ENCODE measurements at places on chromosomes 12 and 14.

GRCh38 chr12:23884909-23885308, 64.6 kb downstream of the SOX5 start:
- no peak for DNase-seq

DNA sequence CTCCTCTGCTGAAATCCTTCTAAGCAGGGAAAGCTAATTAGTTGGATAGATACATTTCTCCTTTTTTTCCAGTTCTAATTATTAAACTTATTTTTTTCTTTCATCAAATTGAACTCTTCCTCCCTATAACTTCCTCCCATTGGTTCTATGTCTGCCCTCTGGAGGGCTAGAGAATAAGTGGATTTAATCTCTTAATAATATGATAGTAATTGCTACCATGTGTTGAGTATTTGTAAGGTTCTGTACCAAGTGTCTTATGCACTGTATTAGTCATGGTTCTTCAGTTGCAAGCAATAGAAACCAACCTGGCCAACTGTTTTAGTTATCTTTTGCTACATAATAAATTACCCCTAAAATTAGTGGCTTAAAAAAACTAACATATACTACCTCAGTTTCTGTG, 190.5 kb upstream of the PLXNC1 start:
- no peak for DNase-seq

DNA sequence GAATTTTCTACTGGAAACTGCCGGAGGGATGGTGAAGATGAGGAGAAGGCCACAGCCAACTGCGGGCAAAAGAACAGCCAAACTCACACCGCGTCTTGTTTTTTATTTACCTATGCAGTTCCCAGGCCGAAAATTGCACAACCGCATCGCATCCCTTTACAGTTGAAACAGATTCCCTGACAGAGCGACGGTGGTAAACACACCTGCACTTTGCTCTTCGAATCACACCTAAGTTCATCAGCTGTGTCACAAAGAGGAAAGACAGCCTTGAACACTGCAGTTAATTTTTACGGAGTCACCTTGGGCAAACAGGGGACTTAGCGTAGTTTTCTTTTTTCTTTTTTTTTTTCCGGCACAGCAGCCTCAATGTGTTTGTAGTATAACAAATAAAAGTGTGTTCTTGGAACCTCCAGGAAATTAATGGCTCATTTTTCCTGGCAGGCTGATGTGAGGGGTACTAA, 272.0 kb upstream of the DIO3 start:
- no peak for DNase-seq

DNA sequence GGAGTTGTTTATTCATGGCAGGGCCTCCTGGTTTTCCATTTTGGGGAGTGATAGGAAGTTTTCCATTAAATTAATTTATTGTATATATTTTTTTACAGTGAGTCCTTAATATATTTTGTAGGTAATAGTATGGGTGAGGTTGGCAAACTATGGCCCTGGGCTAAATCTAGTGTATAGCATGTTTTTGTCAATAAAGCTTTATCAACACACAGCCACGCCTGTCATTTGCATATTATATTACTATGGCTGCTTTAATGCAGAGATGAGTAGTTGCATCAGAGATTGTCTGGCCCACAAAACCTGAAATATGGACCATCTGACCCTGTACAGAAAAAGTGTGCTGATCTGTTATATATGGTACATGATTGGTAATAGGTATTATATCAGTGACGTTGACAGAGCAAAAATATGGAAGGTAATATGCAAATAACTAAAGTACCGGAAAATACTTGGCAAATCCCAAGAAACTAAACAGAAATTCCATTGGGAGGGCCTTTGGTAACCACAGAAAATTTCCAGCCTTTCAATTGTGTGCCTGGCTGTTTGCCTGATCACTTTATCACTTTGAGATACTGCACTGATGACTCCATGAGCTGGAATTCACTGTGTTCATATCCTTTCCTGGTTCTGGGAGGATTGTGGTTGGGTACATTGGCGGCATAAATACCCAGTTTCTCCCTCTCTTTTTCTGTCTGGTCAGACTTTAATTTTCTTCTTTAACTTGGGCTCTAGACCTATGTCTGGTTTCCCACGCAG, 61.7 kb upstream of the RFLNA start:
- DNase-seq = peak; percentile 98

- DNase-seq = no peak
Observed at GRCh38 chr14:60845523-60845922, 111.0 kb downstream of the MNAT1 start.

DNA sequence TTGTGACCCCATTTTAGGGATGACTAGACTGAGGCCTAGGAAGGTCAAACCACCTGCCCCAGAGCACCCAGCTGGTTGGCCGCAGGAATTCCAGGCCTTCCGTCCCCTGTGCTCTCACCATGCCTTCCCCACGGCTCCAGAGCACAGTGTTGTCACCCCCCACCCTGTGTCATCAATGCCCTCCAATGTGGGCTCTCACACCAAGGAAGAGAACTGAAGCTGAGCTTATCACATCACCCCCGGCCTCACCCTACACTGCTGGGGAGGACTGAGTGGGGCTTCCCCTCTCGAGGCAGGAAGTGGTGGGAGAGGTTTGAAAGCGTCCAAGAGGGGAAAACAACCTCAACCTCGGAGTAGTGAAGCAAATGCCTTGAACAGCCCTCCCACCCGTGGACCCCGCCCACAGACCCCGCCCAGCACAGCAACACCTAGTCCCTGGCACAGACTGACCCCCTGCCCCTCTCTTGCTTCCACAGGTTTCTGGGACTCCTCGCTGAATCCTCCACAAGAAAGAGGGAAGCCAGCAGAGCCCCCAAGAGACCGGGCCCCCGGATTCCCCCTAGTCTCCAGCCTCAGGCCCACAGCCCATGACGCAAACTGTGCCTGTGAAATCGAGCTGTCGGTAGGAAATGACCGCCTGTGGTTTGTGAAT, 97.2 kb downstream of the LGMN start:
- no peak for DNase-seq

- DNase-seq = no peak
Observed at GRCh38 chr12:55061024-55061423, 41.2 kb downstream of the NEUROD4 start.

- no peak for DNase-seq
Observed at GRCh38 chr12:3207175-3207574, 130.0 kb downstream of the TSPAN9 start.

DNA sequence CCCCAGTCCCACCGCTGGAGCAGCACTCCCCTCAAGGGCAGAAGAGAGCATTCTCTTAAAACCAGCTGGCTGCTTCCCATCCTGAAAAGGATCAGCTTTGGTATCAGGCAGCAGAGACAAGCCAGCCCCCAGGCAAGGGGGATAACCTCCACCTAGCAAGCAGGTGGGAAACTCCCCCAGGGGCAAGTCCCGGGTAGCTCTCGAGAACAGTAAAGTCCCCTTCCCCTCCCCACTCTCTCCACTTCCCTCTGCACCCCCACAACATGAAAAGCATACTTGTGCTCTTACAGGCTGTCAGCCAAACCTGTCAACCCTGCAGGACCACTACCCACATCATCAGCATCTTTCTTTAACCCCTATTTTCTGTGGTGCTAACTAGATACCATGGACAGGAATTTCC, 254.0 kb downstream of the NTF3 start:
- no peak for DNase-seq

DNA sequence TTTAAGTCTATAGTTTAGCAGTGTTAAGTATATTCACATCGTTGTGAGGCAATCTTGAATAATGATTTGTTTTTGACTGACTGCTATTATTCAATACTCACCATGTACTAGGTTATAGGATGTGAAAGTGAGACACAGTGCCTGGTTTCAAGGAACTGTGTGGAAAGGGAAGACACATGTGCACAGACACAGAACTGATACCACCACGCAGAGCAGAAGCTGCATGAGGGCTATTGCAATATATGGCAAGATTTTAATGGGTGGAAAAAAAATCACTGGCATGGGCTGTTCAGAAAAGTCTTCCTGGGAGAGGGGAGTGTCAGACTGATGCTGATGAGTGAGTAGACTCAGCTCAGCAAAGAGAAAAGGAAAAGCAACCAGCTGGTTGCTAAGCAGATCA, 10.4 kb downstream of the SLC7A8 start:
- DNase-seq = no peak

- DNase-seq = no peak
Observed at GRCh38 chr12:26636710-26637328, 196.2 kb downstream of the ITPR2 start.

GRCh38 chr12:88578276-88579160, 1.8 kb downstream of the KITLG start:
- DNase-seq = no peak

GRCh38 chr12:46439793-46440511, 67.4 kb upstream of the SLC38A2 start:
- DNase-seq = no peak

DNA sequence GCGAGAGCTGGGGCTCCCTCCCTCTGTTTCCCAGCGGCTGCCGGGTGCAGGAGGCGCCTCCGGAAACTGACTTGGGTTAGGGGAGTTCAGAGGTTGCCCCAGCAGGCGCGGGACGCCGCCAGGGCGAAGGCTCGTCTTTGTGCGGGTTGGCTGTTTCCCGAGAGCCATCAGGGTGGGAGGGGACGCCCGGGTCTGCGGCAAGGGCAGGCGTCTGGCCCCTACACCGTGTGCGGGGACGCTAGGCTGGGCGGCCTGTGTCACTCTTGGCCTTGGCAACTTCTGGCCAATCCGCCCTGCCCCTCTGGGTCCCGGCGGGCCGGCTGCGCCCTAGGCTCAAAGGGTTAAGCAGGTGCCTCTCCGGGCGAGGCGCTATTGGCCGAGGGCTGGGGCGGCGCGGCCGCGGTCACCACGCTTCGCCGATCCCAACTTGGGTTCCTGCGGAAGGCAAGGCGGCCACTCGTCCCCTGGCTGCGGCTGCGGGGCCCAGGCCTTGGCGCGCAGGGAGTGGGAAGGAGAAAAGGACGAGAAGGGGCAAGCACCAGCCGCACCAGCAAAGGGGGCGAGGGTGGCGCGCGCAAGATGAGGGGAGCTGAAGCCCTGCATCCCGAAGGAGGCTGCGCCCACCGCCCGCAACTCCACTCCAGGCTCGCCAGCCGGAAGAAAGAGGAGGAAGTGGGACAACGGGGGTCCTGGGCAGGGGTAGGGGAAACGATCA, 5.6 kb upstream of the NPAS3 start:
- no peak for DNase-seq

DNA sequence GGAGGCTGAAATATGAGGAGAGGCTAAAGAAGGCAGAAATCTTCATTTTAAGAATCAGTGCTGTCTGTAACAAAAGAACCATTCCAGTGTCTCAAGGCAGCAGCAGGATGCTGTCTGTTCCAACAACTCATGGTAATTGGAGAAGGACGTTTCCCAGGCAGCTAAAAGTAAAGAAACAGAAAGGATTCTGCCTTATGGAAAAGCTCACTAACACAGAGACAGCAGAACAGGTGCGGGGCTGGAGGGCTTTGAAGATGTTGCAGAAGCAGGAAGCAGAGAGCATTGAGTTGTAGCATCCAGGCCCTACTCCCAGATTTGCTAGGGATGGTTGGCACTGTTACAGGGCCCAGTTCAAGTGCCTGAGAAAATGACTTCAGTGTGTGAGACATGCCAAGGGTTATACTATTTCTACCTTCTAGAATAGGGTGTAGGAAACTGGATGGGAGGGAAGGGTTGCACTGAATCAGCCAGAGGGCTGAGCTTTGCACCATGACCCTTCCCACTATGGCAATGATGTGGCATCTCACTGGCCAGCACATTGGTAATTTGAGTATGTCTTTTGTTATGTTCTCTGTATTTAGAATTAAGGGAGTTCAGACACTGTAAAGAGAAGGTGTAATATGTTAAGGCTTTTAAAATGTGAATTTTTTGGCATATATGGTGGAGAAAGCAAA, 160.0 kb upstream of the FBXO33 start:
- no peak for DNase-seq

DNA sequence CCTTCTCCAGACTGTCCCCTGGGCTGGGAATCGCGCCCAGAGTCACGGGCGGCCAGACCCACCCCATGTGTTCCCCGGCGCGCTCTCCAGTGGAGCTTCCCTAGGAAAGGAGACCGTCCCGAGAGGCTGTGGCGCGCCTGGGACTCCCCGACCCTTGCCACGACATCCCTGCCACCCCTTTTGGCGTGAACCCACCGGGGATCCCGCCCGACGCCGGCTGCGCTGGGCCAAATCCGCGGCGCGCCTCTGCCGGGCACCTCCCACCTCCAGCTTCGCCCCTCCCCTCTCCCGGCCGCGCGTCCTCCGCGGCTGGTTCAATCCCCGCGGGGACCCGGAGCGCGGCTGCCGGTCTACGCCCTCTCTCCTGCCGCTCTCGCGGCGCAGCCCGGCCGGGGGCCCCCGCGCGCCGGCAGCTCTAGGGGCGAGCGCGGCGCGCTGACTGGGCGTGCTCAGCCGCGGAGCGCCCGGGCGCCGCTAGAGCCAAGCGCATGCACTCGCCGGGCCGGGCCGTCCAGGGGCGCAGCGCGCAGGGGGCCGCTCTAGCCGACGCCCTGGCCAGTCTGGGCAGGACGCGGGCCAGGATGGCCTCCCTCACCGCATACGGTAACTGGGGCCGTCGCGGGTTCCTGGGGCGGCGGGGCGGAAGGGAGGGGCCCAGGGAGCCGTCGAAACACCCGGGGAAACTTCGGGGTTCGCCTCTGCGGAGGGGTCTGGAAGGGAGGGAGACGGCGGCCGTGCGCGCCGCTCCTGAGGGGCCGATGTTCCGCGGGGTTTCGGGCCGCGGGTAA, 77.4 kb upstream of the ANO4 start:
- DNase-seq = no peak

GRCh38 chr12:81530352-81530751, 228.8 kb downstream of the PPFIA2 start:
- DNase-seq = no peak

GRCh38 chr12:87096082-87096585, 839.9 kb upstream of the MGAT4C start:
- DNase-seq = no peak

DNA sequence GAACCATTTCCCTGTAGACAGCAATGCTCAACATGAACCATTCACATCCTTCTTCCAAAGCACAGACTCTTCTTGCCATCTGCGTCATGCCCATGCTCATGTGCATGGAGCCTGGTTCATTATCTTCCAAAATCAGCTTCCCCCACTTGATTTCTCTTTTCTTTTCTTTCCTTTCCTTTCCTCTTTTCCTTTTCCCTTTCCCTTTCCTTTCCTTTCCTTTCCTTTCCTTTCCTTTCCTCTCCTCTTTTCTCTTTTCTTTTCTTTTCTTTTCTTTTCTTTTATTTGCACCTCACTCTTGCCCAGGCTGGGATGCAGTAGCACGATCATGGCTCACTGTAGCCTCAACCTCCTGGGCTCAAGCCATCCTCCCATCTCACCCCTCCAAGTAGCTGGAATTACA, 37.5 kb downstream of the WIF1 start:
- no peak for DNase-seq

GRCh38 chr12:27575090-27575761, 51.2 kb downstream of the PPFIBP1 start:
- DNase-seq = no peak

GRCh38 chr14:37602605-37603453, 7.4 kb downstream of the TTC6 start:
- DNase-seq = no peak
